ENCODE measurements at places on chromosomes 2 and 18. TPM values are rescaled to one million over a fixed set of nuclear protein-coding genes. Genes with fewer than 3 reads are reported as not detected.

DNA sequence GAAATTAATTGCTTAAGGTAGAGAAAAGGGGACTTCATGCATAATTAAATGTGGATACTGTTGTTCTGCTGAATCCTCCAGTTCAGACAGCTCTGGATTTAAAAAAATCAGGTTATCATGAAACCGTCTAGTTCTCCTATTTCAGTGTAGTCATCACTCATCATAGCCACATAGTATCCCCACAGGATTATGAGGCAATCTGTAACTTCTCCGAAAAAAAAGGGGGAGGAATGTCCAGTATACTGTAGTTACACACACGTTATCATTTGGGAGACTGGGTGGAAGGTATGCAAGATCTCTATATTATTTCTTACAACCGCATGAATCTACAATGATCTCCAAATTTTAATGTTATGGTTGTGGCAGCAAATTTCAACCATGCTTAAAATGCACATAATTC is 114.0 kb downstream of the HIBCH start:
- DNase-seq, result no peak

The GNAL gene
- total RNA-seq, result 17.3 TPM

- DNase-seq, result no peak
These were observed 299.4 kb downstream of the AGAP1 start for GRCh38 chr2:235793163-235793752.

DNA sequence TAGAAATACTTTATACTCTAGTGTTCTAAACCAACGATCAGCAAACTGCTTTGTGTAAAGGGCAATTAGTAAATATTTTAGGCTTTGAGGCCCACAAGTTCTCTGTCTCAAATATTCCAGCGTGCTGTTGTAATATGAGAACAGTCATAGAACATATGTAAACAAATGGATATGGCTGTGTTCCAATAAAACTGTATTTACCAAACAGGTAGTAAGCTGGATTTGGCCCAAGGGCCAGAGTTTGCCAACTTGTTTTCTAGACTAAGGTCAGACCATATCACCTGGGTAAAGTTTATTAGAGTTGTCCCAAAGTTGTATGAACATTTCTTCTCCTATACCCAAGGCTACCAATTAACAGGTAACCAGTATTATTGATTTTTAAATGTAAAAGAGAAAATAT is 303.2 kb upstream of the MC4R start:
- no peak for DNase-seq

DNA sequence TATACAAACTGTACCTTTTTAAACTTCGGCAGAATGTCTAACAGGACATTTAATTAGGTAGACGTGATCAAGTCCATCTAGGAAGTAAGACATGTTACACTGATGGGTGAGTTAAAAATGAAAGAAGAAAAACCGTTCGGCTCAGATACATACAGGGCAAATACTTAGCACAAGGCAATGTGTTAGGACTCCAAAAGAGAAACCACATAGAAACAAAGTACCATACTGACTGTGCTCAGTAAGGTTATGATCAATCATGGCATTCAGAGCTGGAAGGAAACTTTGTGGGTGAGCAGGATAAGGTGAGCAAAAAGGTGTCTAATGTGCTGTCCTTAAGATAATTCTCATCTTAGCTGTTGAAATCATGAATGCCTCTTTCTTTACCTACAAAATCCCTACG is 211.9 kb downstream of the STK39 start:
- DNase-seq, result no peak

DNA sequence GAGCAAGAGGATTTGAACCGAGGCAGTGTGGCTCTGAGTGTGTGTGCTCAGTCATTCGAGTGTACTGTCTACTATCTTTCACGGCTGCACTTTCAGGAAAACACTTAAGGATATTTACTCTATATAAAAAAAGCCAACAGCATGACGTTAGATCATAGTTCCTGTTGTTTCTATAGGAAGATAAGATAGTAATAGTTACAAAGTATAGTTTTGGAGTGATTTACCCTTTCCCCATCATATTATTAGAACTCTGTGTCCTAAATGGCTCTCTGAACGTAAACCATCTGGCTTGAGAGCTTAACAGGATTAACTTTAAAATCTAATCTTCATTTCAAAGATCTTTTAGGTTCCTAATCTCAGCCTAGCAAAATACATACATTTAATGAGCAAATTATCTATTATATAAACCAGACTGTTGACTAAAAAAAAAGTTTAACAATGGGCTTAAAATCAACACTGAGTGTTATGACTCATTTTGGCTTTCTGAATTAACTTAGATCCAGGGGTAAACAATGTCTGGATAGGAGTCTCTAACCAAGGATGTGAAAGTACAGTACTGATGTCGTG is 150.3 kb upstream of the DNMT3A start:
- DNase-seq, result no peak

The KCNE4 gene
- total RNA-seq, result 9.0 TPM

Measured in tibial nerve (tissue), 4 donors.